ENCODE measurements at places on chromosomes 6 and 20.
A peak's percentile ranks its signal among the peaks of the same experiment; 100 is the strongest.

- no peak for DNase-seq
These were observed 18.6 kb upstream of the MCM3 start for GRCh38 chr6:52303178-52303577.

DNA sequence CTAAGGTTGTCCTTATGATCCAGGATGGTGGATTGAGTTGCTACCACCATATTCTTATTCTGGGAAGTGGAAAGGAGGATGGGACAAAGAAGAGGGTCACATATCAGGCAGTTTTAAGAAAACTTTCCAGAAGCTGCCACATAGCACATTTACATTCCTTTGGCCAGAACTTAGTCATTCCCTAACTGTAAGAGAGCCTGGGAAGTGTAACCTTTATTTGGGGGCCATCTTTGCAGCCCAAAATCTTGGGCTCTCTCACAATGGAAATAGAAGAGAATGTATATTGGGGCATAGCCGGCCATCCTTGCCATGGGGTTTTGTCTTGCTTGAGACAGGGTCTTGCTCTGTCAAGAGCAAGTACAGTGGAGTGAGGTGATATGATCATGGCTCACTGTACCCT lies 8.4 kb downstream of the ZNF341 start:
- no peak for DNase-seq

DNA sequence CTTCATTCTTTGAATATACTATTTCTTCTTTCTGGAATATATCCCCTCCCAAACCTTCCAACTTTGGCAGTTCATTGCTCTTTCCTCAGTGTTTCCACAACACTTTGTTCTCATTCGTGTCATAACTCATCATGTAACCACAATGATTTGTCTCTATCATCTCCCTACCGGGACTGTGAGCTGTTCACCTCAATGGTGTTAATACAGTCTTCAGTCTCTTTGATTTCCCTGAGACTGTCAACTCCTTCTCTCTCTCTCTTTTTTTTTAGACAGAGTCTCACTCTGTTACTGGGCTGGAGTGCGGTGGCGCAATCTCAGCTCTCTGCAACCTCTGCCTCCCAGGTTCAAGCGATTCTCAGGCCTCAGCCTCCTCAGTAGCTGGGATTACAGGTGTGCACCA lies 2.5 kb upstream of the MMP24 start:
- DNase-seq = no peak

GRCh38 chr20:34022839-34023234 lies 29.1 kb downstream of the RALY start:
- DNase-seq = no peak

- no peak for DNase-seq
These were observed 11.0 kb upstream of the SIM1 start for GRCh38 chr6:100475554-100476320.

DNA sequence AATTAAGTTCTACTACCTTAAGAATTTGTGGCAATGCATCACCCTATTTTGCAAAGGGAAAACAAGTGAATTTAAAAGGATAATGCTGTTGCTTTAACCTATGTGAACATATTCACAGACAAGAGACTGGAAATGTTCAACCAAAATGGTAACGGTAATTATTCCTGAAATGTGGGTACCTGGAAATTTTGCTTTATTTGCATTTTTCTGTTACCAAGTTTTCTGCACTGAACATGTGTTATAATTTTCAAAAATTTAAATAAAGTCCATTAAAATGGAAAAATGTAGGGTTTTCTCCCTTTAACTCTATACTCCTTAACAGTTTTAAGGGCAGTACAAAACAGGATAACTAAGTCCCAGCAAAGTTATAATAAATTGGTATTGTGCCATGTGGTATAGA lies 66.4 kb downstream of the EPB41L2 start:
- DNase-seq = no peak

DNA sequence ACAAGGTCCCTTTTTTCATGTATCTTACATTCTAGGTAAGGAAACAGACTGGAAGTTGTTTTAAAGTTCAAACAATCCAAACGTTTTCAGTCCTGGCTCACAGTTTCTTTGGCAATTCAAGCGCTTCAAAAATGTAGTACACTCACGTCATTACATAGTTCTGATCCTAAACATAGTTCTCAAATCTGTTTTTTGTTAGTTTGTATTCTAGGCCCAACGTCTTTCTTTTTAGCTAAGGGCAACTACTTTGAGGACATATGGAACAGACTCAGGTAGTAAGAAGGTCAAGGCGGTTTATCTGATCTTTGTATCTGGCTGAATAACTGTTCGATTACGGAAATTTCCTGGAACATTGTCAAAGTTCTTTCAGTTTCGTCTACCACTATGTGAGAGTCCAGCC lies 36.9 kb upstream of the PLCB4 start:
- no peak for DNase-seq

DNA sequence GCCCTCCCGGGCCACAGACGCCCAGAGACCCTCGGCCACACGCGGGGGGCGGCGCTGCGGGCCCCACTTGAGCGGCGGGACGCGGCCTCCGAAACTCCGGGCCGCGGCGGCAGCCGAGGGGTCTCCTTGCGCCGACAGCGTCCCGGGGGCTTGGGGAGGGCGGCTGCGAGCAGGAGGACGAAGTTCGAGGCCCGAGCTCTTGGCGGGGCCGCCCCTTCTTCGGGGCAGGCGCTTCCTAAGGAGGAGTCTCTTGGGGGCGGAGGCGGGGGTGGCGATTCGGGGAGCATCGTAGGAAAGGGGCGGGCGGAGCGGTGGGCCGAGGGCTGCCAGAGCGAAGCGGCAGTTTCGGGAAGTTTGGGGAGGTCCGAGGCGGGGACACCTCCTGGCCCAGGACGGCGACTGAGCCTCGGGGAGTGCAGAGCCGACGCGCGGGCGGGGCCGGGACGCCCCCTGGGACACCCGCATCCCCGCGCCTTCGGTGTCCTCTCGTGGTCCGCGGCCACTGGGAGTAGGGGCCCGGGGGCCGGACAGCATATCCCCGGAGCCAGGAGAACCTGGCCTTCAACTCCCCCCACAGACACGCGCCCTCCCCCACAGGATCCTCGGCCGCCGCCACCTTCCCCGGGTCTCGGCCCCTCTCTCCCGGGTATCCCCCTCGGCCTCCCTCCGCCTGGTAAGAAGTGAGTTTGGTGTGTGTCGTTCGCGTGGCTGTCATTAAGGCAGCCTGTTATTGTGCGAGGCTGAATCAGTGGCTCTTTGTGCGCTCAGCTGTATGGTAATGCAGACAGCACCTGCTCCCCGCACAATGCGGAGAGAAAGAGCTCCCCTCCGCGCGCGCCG lies 613 bp upstream of the DLL1 start:
- no peak for DNase-seq

DNA sequence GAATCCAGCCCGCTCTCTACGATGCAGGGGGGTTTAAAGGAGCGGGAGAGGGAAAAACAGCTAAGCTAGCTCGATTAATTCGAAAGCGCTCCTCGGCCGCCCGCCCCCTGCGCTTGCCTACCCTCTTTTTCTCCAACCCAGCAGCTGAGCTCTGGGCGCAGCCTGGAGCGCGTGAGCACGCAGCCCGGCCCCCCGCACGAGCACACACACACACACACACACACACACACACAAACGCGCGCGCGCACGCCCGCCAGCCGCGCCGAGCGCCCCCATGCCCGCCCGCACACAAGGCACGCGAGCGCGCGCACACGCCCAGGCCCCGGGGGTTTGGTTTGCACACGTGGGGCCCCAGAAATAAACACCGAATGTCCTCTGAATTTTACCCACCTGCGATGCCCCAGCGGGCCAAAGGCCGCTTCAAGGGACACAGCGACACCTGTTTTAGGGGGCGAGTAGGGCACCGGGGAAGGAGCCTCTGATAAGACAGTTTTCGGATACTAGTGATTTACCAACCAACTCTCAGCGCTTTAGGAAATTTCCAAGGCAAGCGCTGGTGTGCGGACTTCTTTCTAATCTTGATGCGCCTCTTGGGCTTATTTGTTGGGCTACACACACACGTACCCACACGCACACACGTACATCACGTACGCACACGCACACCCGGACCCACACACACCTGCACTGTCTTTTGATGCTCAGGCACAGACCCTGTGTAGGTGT lies 802 bp upstream of the NRN1 start:
- peak; percentile 33 for DNase-seq

- no peak for DNase-seq
These were observed 26.5 kb downstream of the BCL2L1 start for GRCh38 chr20:31695849-31696804.

- DNase-seq = no peak
These were observed 53.6 kb downstream of the MDGA1 start for GRCh38 chr6:37643851-37644672.

GRCh38 chr20:32580970-32581838 lies 3.9 kb downstream of the NOL4L start:
- no peak for DNase-seq

- DNase-seq = no peak
These were observed 86.7 kb upstream of the RAB32 start for GRCh38 chr6:146456886-146457285.

GRCh38 chr6:163383912-163384311 lies 30.6 kb upstream of the QKI start:
- no peak for DNase-seq

DNA sequence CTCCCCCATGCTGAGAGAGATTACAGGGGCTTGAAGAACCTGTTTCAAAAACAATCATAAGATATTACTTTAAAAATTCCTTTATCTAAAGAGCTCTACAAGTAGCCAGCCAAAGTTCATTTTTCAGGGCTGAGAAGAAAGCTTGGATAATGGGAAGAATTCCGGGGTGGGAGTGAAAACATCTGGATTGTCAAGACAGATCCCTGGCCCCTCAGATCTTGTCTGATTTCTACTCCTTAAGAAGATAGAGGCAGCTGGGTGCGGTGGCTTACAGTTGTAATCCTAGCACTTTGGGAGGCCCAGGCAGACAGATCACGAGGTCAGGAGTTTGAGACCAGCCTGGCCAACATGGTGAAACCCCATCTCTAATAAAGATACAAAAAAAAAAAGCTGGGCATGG lies 24.8 kb downstream of the TRMT6 start:
- no peak for DNase-seq

- DNase-seq = no peak
These were observed 51.5 kb downstream of the KCNS1 start for GRCh38 chr20:45049438-45049837.

DNA sequence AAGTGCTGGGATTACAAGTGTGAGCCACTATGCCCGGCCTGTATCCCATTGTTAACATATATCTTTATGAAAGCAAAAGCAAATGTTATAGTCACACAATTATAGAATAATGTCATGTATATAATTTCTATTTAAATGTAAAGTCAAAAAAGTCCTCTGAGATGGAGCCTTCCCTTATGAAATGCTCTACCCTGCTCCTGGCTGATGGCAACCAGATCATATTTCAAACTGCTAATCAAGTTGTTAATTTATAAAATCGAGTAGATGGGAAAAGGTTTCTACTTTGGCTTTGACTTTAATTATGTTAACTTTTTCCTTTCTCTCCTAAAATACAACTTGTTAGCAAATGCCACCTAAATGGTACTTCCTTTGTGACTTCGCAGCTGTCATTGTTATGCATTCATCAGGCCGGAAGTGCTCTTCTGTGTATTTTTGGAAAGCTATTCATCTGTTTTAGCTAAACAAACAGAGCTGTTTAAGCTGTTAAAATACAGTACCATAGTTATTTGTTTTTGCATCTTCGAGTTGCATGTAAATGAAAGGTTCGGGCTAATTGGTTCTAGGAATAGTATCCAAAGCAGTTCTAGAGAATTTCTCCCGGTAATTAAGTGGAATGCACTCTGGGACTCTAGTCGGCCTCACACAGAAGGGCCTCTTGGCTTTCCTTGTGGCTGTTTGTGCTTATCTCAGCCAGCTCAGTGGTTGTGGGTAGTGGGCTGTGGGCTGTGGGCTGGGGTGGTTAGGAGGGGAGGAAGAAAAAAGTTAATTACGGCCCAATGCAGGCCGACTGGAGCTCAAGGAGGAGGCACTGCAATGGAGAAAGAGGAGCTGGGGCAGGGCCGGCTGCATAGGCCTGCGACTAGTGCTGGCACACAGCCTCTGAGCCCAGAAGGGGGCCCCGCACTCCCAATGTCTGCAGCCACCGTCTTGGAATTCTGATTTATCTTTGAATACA lies 34.8 kb downstream of the SLC35D3 start:
- DNase-seq = peak; percentile 89

- no peak for DNase-seq
These were observed 216.8 kb upstream of the CITED2 start for GRCh38 chr6:139591075-139591865.

DNA sequence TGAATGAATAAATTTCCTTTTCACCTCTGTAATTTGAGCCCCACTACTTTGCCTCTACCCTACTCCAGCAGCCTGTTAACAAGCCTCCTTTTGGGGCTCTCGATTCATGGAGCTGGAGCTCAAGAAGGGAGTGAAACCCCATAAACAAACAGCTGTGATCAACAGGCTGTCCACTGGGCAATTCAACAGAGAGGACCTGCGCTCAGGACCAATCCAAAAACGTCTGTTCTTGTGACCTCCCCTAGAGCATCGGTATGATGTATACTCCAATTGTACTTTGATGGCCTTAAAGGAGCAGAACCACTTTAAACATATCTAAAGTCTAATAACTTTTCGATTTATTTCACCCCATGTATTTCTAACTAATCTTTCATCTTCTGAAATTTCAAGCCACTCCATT lies 37.4 kb downstream of the HIVEP2 start:
- no peak for DNase-seq

DNA sequence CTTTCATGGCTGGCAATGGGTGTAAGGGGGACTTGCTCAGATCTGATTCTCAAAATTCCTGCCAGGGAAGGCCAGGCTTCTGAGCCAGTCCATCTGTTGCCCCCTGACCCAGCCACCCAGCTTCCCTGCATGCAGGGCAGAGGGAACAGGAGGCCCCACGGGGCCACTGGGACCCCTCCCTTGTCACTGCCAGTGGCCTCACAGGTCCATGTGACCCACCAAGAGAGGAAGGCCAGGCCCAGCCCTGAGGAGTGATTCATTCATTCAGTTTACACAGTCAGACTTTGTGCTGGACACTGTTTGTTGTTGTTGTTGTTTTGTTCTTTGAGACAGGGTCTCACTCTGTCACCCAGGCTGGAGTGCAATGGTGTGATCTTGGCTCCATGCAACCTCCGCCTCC lies 39.5 kb downstream of the UBE2V1 start:
- DNase-seq = no peak

- DNase-seq = no peak
These were observed 30.6 kb upstream of the ULBP3 start for GRCh38 chr6:150099546-150099945.

GRCh38 chr20:12660918-12661317 lies 347.9 kb upstream of the SPTLC3 start:
- no peak for DNase-seq

Measured in NCI-H2081 treated with DMSO at 0.1 percent for 48 hours (cell line).